ENCODE measurements at places on chromosomes 4 and X.

GRCh38 chr4:8353912-8354453 is 84.4 kb downstream of the HTRA3 start:
- DNase-seq, result peak; percentile 9

GRCh38 chr4:81494031-81494431 is 22.3 kb upstream of the RASGEF1B start:
- no peak for DNase-seq

DNA sequence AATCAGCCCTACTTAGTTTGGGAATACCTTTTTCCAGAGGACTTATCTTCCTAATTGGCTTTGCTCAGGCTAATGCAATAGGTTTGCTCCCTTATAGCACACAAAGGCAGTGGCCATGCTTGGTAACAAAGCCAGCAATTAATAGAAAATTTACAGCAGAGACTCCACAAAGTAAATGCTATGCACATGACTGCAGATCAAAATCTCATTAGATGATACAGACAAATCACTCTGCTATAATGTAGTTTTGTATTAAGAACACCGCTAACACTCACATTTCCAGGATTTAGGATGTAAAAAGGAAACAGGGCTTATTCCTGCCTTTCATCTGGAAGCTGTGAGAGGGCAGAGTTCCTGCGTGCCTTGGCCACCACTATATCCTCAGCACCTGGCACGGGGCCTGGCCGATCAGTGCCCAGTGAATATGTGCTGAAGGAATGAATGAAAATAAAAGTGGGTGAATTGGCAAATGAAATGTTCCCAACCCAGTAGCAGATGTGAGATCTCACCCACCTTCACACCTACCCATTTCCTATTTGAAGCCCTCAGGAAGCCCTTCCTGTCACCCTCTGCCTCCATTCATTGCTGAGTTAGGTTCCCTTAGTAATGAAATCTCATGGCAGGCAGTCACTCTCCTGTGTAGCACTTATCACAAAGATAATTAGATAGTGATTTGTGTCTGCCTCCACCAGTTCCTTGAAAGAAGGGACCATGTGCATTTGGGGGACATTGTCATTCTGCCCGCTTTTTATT is 5.1 kb downstream of the SEPTIN6 start:
- DNase-seq, result no peak

- DNase-seq, result no peak
These were observed 28.8 kb downstream of the SH3TC1 start for GRCh38 chr4:8227771-8228318.

- no peak for DNase-seq
These were observed 77.1 kb upstream of the UCP1 start for GRCh38 chr4:140645614-140646412.

GRCh38 chr4:140003876-140004548 is 150.0 kb downstream of the MAML3 start:
- no peak for DNase-seq

GRCh38 chr4:101315786-101316185 is 31.5 kb downstream of the PPP3CA start:
- DNase-seq, result no peak

DNA sequence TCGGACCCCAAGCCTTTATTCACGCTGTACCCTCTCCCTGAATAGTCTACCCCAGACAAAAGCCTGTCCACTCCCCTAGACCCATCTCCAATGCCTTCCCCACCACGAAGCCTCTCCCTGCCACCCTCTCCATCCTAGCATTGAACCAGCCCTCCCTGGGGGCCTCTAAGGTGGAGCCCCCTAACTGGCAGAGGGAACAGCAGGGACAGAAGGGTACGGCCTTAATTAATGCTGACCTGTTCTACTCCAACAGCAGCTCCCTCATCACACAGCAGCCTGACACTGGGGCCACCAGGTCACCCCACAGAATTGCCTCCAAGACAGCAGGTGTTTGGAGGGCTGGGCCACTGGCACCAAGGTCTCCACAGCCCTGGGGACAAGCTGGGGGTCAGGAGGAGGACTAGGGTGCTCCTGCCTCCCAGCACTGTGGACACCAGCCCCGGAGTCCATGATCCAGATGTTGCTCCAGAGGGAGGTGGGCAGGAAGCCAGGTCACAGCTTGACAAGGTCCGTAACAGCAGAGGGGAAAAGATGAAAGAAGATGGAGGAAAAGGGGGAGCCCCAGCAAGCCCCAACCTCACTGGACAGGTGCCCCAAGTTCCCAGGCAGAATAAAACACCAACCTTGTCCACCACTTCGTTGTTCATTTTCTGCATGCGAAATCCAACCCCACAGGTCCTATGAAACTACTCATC is 3.7 kb downstream of the CRMP1 start:
- DNase-seq, result no peak

GRCh38 chr4:14054391-14054790 is 426.9 kb upstream of the BOD1L1 start:
- DNase-seq, result no peak

DNA sequence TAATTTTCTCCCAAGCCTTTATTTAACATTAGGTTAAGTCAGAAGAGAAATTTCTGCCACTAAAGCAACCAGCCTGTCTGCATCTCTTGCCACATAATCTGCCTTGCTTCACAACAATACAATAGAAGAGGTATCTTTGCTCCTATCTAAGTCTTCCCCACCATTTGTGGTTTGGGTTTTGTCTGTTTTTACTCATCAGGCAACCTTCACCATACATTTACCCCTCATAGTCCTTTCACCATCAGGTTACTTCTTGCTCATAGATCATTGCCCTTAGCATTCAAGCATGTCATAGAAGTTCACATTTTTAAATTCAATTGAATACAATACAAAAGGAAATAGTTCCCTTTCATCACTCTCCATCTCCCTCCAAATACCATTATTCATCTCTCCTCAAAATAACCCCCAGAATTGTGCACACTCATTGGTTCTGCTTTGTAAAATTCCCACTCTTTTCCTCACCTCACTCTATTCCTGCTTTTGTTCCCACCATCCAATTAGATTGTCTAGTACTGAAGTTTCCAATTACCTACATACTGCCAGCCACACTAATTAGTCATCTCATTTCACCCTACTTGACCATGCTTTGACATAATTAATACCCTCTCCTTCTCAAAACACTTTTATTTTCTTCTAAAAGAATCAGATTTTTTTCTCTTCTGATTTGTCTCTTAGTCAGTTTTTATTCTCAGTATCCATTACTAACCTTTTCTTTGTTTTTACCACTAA is 1957.0 kb upstream of the AGA start:
- DNase-seq, result no peak

GRCh38 chr4:176533159-176533558 is 213.4 kb downstream of the SPCS3 start:
- no peak for DNase-seq

DNA sequence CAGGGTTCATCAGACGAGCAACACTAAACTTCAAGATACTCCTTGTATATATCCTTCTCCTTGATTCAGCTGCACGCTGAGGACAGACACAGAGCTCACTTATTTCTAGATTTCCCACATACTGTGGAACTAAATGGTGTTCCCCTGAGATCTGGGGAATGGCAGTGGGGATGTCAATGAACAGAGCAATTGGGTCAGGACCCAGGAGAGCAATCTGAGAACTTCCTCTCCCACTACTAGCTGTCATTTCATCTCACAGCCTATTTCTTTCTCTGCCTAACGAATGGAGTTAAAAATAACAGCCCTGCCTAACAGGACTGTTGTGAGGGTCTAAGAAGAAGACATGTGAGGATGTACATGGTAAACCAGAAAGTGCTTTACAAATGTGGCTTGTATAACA is 10.7 kb downstream of the NAAA start:
- DNase-seq, result no peak
